ENCODE measurements at places on chromosomes 6 and 20.
A peak's percentile ranks its signal among the peaks of the same experiment; 100 is the strongest.

DNA sequence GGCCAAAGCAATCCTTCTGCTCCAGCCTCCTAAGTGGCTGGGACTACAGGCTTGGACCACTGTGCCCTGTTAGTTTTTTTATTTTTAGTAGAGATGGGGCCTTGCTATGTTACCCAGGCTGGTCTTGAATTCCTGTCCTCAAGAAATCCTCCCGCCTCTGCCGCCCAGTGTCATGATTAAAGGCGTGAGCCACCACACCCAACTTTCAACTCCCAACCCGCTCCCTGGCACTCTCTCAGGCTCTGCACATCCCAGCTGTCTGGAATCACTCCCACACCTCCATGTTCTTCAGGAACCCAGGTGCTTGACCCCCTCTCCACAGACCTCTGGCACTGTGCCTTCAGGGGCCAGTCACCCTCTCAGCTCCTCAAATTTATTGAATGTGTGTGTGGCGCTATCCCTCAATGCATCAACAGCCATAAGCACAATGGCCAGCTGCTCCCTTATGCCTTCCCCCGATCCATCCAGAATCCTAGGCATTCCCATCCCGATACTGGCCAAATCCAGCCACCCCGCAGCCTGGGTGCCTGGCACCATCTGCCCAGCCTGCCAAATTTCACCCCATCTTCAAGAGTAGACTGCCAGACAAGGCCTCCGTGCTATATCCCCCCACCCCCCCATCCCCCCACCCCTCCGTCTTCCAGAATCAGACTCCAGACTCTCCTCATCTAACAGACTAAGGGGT, 647 bp upstream of the POU5F1 start:
- DNase-seq: no peak

- no peak for DNase-seq
These were observed at the start of gene SLC12A5 for GRCh38 chr20:46028772-46029371. TSS of gene SLC12A5 (plus strand) at chr20:46029215. CDS start at chr20:46029345, 130 bp downstream.

GRCh38 chr6:129597023-129597713, 112.8 kb downstream of the ARHGAP18 start:
- DNase-seq: no peak

- peak; percentile 84 for DNase-seq
These were observed at the start of gene RIPOR2 for GRCh38 chr6:24935366-24936152. TSS of gene RIPOR2 (minus strand) at chr6:24935960. CDS start at chr6:24935898, 62 bp downstream.

GRCh38 chr6:166001359-166001758, 166.3 kb downstream of the TBXT start:
- DNase-seq: no peak

- no peak for DNase-seq
These were observed 104.9 kb upstream of the CEP162 start for GRCh38 chr6:84332139-84333034.

DNA sequence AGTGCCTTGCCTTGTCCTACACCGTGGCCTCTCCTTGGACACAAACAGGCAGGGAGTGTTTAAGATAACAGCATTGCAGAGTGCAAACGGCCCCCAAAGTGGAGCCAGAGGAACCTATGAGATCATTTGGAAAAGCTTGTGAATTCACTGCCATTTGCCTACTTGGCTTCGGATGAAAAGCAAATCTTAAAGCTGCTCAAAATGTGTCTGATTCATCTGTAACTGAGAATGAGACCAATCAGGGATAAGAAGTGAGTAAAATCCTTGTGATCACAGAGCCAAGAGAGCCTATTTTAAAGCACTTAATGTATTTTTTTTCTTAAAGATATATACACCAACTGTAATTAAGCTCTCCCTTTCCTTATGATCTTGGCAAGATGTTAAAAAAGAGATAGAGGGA, 65.7 kb upstream of the BACH2 start:
- DNase-seq: no peak

DNA sequence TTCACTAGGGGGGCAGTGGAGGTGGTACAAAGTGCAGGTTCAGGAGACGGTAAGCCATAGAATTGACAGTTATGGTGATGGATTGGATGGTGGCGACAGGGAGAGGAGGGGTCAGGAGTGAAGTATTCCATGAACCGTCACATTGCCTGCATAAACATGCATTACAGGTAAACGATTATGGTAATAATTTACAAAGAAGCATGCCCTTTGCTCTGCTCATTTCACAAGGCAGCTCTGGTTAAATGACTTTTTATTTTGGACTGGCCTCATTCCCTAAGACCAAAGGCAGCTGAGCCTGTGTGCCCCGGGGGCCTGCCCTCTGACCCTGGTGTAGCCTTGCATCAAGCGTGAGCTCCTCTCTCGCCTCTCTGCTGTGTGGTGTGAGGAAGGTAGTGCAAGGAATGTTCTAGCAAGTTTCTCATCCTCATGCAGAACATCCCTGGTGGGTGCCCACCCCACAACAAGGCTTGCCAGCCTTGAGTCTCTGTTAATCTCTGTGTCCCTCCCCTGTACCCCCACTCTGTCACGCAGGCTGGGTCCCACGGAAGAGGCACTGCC, 59.0 kb downstream of the PPP1R14C start:
- DNase-seq: no peak

DNA sequence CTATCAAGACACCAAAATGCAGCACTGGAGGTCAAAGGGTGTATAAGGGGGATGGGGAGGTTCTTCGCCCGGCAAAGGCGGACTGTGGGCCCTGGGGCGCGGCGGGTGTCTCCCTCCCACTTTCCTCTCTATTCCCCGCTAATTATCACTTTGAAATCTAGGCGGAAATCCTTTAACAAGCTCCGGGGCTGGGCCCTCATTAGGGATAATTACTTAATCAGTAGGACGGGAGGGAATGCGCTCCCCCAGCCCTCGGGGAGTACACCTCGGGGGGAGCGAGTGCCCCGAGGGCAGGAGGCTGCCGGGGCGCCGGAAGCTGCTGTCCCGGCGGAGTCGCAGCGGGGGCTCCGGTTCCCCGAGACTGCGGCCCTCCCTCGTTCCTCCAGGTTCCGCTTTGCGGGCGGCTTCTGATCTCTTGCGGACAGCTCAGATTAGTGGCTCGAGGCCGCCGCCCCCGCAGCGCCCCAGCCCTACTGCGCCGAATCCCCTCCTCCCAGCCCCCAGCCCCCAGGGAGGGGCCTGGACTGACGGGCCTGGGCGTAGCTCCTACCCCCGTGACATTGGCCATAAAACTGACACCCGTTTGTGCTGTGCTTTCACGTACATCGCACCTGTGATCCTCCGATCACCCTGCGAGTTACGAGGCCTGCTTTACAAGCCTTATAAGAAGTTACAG, 14.7 kb downstream of the MUCL3 start:
- peak; percentile 67 for DNase-seq
